ENCODE measurements at places on chromosomes 3 and 15. TPM values are rescaled to one million over a fixed set of nuclear protein-coding genes. Genes with fewer than 3 reads are reported as not detected.

The PRICKLE2 gene
- total RNA-seq: 24.8 TPM

The AVEN gene
- 27.0 TPM for total RNA-seq

The LAMB2 gene
- total RNA-seq: 1,064 TPM

The TM4SF4 gene
- total RNA-seq: 0.97 TPM
